ENCODE measurements at places on chromosomes 2 and 18.

GRCh38 chr2:158580760-158581159 lies 124.0 kb downstream of the PKP4 start:
- DNase-seq, result no peak

- DNase-seq, result no peak
Observed at GRCh38 chr2:148860037-148860436, 15.0 kb upstream of the KIF5C start.

DNA sequence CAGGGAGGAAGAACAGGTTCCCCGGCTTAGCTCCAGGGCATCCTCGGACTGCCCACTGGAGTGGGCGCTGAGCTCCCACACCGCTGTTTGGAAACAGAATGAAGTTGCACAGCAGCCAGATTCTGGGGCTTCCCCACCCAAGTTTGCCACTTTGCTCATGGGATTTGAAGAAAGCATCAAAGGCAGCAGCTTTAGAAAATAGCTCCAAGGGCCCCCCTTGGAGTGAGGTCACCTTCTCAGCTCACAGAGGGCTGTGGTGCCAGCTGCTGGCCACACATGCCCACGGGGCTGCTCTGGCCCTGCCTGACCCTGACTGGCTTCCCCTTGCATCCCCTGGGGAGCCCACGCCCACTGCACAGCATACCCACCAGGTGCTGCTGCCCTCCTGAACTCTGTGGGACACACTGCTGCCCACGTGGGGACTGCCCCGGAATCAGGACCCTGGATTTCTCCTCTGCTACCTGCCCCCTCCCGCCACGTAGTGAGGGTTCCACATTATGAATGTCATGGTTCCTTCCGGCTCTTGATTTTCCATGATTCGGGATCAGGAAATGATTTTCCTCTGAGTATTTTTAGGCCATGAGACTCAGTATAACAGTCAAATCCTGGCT lies 70.3 kb downstream of the TGOLN2 start:
- DNase-seq, result no peak

DNA sequence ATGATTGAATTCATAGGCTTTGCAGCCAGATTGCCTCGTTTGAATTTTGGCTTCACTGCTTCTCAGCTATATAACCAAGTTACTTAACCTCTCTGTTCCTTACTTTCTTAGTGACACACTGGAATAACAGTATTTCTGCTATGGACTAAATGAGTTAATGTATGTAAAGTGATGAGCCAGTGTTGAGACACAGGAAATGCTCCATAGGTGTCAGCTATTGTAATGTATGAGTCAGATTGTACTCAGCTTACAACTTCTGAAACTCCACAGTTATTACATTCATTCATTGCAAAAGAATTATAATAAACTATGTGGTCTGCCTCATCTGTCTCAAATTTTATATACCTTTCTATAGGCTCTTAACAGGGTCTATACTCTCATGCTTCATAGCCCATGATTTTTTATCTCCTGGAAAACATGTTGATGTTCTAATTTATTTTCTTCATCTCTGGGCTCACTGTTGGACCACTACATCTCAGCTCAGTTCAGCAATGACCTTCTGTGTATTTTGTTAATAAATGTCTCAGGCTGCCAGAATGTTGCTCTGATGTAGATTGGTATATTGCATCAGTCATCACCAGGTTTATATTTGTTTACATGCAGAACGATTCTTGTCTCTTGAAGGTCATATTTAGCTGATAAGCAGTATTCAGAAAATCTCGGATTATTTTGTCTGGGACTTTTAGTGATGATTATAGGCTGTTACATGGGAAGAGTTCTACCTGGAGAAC lies 76.2 kb downstream of the MAP3K20 start:
- no peak for DNase-seq

DNA sequence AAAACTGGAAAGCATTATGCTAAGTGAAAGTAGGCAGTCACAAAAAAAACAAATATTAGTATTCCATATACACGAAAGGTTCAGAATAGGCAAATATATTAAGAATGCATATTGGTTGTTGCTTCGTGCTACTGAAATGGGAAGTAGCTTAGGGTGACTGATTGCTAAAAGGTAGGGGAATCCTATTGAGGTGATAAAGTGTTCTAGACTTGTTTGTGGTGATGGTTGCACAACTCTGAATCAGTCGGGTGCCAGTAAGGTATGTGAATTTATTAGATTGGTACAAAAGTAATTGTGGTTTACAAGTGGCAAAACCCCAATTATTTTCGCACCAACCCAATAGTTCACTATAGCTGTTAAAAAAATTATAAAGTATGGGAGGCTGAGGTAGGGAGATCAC lies 20.7 kb downstream of the USP34 start:
- DNase-seq, result no peak

- no peak for DNase-seq
Observed at GRCh38 chr2:49487139-49487538, 332.8 kb upstream of the FSHR start.

DNA sequence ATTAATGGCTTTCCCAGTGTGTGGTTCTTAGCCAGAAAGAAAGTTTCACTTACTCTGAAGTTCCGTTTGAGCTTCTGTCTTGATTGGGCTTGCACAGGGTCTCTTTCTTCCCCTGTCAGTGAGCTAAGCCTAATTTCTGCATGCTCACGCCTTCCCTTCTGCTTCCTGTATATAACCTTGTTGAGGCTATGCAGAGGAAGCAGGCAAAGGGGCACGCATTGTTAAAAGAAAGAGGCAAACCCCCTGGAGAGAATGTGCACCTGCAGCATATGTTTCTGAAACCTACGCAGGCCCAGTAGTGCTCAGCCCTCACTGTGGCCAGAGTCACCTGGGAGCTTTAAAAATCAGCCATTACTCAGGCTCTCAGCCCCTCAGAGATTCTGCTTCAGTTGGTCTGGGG lies 14.5 kb upstream of the PLA2R1 start:
- no peak for DNase-seq

DNA sequence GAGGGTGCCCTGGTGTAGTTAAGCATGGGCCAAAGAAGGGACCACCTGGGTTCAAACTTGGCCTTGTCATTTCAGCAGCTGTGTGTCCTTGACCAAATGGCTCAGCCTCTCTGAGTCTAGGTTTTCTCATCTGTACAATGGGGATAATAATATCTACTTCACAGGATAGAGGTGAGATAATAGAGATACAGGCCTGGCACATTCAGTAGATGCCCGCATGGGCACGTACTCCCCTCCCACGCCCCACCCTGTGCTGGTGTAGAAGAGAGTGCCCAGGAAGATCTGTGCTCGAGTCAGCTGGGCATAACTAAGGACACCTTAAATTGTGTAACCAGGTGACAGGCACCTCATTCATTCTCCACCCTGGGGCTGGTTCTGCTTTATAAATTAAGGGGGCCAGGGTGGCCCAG lies 8.4 kb upstream of the TMEM185B start:
- DNase-seq, result no peak

- DNase-seq, result no peak
Observed at GRCh38 chr2:134348760-134349159, 94.9 kb downstream of the MGAT5 start.

- DNase-seq, result no peak
Observed at GRCh38 chr2:71499691-71500090, 46.3 kb downstream of the DYSF start.

DNA sequence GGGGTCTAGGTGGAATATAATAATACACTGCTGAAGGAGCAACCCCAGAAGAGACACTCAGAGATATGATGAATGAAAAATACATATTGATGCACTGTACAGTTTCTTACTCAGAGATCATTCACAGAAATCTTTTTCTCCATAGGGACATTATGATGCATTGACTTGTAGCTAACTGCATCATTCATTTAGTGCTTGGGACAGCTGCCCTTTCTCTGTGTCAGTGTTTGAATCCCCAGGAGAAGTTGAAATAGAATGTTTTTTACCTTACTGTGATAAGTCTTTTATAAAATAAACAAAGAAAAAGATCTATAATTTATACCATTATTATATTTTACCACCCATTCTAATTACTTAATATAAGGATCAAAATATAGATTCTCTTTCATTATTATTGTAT lies 91.7 kb upstream of the DSEL start:
- DNase-seq, result no peak

- no peak for DNase-seq
Observed at GRCh38 chr2:207167099-207167923, 1.6 kb upstream of the KLF7 start.

DNA sequence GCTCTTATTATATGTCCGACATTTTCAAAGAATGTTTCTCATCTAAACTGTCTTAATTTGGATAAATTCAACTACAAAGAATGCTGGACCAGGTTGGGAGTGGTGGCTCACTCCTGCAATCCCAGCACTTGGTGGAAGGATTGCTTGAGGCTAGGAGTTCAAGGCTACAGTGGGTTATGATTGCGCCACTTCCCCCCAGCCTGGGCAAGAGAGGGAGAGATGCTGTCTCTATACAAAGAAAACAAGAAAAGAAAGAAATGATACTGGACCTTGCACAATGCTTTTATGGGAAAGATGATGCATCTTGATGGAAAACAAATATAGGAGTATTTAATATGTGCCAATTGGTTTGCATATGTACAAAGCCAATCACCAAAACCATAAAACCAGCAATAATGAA lies 296.7 kb downstream of the LPIN1 start:
- no peak for DNase-seq

DNA sequence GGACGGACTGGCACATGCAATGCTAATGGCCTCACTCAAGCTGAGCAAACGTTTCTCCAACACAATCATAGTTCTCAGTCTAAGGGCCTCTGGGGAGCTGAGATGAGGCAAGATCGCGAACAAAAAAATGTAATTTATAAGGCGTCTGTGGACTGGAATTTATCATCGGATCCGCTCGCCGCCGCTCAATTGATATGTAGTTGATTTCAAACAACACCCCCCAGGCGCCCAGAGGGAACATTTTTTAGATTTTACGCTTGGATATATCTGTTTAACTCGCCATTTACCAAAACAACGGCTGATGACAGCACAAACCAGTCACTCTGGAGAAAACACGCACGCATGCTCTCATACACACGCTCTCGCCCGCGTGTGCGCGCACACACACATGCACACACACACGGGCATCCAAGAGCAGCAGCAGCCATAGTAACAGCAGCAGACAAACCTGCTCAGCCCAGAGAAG lies 335.8 kb downstream of the SMAD2 start:
- no peak for DNase-seq

Data from A549 (cell line).